ENCODE measurements at places on chromosomes 13 and 19.

GRCh38 chr19:47390533-47391488, 28.5 kb downstream of the MEIS3 start:
- no peak for DNase-seq

DNA sequence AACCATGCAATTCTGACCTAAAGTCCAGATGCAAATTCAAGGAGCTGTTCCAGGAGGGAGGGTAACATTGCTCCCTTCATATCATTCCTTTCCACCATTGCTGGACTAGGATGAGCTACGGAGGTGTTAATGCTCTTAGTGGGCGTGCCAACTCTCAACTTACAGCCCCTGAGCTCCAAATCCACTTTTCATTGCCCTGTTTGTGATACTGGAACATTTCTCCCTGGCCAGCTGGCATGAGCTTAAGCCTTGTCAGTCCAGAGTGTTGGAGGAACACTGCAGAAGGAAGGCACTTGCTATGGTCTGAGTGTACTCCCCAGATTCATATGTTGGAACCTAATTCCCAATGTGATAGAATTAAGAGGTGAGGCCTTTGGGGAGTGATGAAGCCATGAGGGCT, 70.4 kb upstream of the FARP1 start:
- no peak for DNase-seq

GRCh38 chr13:28651810-28652401, 7.0 kb upstream of the POMP start:
- no peak for DNase-seq

DNA sequence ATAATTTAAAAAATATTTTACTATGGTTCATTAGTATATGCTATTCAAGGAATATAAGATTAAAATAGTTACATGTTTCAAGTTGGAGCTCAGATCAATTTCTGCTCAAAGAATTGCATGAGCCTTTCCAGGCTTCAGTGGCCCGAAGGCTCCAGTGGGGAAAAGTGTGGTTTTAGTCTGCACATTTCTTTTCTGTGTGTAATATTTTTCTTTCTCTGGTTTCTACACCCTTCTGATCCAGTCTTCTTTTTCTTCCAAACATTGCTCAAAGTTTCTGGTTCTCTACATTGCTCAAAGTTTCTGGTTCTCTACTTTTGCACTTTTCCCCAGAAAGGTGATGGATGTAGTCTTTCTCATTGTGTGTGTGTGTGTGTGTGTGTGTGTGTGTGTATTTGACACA, 64.7 kb upstream of the OXGR1 start:
- no peak for DNase-seq

DNA sequence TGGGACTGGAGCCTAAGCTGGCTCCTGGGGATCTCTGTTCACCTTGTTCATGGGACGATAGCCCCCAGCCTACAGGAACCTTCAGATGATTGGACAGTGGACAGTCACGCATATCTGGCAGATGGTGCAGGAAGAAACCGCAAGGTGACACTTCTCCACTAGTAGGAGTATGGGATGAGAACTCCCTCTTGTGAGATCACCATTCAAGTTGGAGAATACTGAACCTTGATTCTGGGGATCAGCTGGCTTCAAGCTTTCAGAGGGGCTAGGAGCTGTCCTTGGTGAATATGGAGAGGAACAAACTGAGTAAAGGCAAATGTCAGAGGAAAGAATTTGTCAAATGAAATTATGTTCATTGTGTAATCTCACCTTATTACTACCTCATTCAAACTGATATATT, 204.5 kb downstream of the PDS5B start:
- no peak for DNase-seq

DNA sequence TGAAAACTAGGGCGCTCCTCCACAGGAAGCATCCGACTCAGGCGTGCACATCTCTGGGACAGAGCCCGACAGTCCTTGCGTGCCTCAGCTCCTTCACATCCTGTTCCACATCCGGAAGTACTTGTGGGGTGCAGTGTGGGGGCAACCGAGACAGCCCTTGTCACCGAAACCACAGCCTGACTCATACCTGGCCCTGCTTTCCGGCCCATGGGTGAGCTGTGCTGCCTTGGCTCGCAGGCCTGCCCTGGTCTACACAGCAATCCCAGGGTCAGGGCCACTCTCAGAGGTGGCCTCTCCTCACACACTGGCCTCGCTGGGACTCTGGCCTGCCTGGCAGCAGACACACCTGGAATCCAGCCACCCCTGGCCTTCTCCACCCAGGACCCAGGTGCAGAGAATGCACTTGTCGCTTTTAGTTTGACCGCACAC, 100.4 kb downstream of the STK24 start:
- no peak for DNase-seq

DNA sequence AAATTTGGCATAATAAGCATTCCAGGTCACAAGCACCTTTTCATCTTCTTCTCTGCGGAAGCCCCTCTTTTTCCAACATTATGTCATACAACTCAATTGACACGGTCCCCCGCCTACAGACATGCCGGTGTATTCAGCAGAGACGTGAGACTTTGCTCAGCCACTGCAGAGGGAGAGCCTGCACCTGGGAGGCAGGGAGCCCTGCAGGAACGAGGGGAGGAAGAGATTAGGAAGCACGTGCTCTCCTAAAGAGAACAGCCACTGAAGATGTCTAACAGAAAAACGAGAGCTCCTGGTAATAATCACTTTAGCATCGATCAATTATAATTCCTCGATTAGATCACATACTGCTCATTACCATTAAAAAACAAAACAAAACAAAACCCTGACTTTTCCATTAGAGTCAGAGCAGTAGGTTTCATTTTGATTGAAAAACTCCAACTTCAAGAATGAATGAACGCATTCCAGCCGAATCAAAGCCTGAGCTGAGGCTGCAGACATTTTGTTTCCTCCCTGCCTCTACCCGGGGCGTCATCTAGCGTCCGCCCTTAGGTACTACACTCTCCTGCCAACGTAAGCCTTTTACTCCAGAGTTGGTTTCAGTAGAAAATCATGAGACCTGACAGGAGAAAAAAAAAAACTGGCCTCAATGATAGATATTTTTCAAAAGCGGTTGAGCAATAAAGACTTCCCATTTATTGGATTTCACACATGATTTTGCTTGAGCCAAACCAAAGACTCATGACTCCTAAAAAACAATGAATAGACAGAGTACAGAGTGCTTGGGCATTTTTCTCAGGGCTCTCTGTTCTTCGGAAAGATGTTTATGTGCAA, 194.5 kb downstream of the KATNAL1 start:
- DNase-seq = peak; percentile 23

GRCh38 chr19:20259615-20260014, 92.6 kb downstream of the ZNF486 start:
- DNase-seq = no peak

DNA sequence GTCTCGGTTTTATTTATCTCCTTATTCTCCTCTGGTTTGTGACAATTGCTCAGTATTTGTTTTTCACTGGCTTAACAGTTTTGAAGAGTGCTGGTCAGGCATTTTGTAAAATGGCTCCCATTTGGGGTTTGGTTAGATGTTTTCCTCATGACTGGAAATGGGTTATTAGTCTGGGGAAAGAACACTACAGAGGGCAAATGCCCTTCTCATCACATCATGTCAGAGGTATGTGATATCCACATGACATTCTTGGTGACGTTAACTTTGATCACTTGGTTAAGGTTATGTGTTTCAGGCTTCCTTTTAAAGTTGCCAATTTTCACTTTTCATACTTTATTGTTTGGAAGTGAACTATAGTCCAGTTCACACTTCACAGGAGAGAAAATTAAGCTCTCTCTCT, 74.8 kb upstream of the KLHL1 start:
- no peak for DNase-seq

DNA sequence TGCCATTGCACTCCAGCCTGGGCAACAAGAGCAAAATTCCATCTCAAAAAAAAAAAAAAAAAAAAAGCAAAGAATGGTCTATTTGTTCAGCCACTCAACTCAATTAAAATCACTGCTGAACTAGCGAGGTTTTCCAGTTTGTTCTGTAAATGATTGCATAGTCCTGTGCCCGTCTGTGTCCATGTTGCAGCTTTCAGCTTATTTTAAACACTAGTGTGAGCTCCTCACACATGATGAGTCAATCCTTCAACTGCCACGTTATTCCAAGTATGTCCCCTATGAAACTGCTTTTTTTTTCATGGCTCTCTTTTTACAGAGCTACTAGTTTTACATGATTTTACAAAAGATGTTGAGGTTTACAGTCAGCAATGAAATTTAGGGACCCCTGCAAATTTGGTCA, 12.2 kb downstream of the SUGP2 start:
- no peak for DNase-seq

- no peak for DNase-seq
Observed at GRCh38 chr19:2652504-2653099, 49.9 kb downstream of the GNG7 start.

DNA sequence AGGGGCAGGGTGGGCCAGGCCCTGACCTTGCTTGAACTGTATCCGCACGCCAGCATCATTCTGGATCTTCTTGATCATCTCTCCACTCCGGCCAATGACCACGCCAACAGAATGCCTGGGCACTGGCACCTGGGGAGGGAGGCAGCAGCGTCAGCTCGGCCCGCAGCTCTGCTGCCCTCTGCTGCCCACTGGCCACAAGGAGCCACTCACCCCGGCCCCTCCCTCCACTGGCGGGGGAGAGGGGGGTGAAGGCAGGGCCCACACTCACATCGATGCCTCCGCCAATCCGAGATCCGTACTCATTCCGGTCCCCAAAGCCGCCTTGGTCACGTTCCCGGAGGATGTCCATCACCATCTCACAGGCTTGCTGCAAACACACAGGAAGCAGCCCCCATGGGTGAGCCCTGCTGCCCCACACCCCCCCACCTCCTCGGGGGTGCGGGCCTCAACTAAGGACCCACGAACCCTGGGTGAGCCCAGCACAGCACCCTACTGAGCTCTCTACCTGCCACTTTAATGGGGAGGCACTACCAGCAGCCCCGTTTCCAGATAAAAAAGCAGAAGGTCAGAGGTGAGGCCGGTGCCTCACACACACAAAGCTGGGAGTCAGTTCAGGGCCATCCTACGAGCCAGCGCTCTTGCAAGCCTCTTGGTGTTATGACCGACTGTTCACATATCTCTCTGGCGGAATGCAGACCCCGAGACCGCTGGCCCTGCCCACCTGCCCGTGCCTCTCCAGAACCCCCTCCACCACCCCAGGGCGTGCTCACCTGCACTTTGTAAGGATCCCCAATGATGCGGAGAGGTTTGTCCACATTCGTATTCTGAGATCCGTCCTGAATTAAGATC, 6.7 kb downstream of the KHSRP start:
- DNase-seq = no peak

DNA sequence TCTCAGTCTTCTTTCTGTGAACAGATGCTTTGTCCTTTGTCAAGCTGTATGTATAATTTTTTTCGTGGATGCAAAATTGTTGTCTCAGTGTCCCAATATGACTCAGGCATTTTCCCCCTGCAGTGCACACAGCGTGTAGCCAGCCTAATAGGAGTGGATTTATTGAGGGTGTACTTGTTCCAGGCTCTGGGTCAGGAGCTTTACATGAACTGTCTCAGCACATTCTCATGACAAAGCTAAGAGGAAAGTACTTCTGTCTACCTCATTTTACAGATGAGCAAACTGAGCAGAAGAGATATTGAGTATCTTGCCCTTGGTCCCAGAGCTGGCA, 50.8 kb downstream of the STK24 start:
- DNase-seq = no peak

DNA sequence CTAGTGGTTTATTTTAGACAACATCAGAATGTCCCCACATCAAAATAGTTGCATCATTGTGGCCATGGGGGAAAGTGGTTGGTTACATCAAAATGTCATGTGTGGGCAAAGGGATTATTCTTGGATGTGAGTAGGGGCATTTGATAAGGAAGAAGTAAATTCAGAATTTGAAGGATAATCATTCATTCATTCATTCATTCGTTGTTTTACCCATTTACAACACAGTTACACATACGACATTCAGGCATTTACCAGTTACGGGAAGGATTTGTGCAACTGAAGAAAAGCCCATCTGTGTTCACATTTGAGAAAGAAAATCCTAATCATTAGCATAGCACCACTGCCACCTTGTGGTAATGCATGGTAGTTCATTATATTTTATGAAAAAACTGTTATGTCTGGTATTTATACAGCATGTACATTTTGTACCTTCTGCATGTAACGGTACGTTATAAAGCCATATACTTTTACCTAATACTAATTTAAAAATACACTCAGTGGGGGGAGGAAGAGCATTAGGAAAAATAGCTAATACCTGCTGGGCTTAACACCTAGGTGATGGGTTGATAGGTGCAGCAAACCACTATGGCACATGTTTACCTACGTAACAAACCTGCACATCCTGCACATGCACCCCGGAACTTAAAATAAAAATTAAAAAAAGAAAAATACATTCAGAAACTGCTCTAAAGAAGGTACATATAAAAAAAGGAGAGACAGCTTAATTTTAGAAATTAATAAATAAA, 62.1 kb downstream of the DGKH start:
- DNase-seq = peak; percentile 68

DNA sequence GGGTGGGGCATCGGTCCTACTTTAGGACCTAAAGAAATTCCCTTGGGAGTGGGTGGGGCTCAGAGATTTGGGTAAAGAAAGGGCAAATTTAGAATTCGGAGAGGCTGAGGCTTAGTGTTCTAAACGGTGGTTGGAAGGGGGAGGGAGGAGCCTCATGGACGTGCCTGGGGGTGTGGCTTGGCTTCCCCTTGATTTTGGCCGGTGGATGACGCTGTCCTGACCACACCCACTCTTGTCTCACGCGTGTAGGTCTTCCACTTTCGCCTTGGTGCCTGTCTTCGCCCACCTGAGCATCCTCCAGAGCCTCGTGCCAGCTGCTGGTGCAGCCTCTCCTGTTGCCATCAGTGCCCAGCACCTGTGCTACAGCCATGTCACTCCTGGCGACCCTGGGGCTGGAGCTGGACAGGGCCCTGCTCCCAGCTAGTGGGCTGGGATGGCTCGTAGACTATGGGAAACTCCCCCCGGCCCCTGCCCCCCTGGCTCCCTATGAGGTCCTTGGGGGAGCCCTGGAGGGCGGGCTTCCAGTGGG, 1.2 kb upstream of the NUP62 start:
- no peak for DNase-seq

- DNase-seq = no peak
Observed at GRCh38 chr13:114143806-114144605, 11.6 kb upstream of the RASA3 start.

- no peak for DNase-seq
Observed at GRCh38 chr13:65965501-65965900, 1264.6 kb downstream of the PCDH9 start.

- no peak for DNase-seq
Observed at GRCh38 chr13:32415019-32415418, 12.9 kb downstream of the N4BP2L1 start.

- no peak for DNase-seq
Observed at GRCh38 chr13:78102741-78103140, 184.1 kb upstream of the EDNRB start.

Data from DMS153 (cell line).